Fibroblast of the aortic adventitia (primary cell): ENCODE measurements at places on chromosomes 11 and 22.
A peak's percentile ranks its signal among the peaks of the same experiment; 100 is the strongest.

- DNase-seq = peak; percentile 86
Observed at GRCh38 chr11:13183094-13183825, 94.3 kb upstream of the BMAL1 start.

DNA sequence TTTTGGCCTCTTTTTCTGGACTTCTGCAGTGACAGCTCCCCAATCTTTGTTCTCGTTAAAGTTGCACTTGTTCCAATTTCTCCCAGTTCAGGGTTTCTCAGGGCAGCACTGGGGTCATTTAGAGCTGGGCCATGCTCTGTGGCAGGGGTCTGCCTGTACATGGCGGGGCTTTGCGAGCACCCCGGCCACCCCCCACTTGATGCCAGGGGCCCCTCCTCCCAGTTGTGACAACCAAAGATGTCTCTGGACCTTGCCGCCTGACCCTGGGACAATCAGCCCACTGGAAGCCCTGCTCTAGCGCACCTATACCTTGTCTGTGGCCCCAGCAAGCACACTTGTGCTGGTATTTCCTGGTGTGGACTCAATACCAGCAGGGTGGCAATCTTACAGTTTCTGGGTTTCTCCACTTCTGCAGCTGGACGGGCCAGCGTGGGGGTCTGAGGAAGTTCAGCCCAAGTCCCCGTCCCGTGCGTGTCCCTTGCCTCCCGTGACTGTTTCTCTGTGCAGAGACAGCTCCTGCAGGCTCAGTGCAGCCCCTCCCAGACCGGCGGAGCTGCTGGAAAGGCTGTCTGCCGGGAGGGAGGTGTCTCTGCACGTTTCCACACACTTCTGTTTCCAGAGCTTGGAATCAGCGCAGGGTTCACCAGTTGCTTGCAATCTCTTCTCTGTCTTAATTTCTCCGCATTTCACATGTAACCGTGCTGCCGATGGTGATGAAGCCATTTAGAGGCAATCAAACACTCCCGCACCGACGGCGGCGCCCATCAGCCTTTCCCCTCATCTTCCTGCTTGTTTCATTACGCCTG, 1328.9 kb downstream of the BRD1 start:
- no peak for DNase-seq

- DNase-seq = no peak
Observed at GRCh38 chr11:82750643-82751139, 17.0 kb upstream of the FAM181B start.

DNA sequence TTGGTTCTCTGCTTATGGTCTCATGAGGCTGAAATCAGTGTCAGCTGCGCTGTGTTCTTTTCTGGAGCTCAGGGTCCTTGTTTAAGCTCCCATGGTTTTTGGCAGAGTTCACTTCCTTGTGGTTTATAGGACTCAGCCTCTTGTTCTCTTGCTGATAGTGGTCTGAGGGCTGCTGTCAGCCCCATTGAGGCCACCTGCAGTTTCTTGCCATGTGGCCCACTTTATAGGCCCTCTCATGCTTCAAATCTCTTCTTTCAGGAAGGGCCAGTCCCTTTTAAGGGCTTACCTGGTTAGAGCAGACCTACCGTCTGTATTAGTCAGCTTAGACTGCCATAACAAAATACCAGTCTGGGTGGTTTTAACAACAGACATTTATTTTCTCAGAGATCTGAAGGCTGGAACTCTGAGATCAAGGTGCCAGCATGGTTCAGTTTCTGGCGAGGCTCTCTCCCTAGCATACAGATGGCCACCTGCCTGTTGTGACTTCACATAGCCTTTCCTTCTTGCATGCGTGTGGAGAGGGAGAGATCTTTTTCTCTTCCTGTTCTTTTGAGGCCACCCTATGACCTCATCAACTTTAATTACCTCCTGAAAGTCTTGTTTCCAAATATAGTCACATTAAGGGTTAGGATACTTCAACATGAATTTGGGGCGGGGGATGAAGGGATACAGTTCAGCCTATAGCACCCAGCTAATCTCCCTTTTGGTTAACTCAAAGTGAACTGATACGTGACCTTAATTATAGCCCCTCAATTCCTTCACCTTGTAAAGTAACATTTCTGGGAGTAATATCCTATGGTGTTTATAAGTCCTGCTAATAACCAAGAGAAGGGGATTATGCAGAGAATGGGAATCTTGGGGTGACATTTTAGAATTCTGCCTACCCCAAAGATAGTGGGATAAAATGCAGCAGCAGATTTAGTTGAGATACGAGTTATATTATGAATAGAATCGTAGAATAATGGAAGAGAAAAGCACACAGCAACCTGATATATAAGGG, 131.8 kb downstream of the UVRAG start:
- DNase-seq = peak; percentile 23
